ENCODE measurements at places on chromosomes 2 and 18.
A peak's percentile ranks its signal among the peaks of the same experiment; 100 is the strongest.

- DNase-seq: no peak
These were observed 90.2 kb downstream of the FAM161A start for GRCh38 chr2:61763605-61764034.

GRCh38 chr2:9135822-9136558, 70.6 kb upstream of the ASAP2 start:
- no peak for DNase-seq

- DNase-seq: no peak
These were observed 888.4 kb downstream of the TRIB2 start for GRCh38 chr2:13604951-13605661.

DNA sequence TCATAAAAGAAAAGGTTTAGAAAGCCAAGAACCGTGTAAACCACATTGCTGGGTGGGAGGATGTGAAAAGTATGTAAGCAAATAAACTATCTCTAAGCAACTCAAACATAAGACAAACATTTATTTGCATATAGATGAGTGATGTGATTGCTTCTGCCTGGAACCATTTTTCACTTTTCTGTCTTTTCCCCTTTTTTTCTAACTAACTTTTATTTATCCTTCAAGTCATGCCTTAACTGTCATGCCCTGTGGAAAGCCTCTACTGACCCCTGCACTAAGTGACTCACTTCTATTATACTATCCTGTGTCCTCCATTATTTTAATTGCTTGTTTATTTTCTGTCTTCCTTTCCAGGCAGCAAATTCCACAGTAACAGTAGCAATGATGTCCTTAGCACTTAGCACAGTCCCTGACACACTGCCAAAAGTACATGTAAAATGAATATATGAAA, 87.5 kb upstream of the CTAGE1 start:
- DNase-seq: no peak

DNA sequence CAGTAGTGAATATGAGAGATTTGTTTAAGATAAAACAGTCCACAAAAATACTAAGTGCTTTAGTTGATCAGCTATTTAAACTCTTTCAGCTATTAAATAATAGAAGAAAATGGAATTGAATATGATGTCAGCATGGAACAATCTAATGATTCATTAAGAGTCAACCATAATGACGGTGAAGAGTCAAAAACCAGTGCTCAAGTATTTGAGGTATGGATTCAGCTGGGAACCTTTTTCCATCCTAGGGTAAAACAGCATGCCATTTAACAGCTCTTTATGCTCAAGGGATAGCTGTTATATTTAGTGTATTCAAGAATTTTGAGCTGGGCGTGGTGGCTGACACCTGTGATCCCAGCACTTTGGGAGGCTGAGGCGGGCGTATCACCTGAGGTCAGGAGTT, 29.7 kb downstream of the CARF start:
- no peak for DNase-seq

DNA sequence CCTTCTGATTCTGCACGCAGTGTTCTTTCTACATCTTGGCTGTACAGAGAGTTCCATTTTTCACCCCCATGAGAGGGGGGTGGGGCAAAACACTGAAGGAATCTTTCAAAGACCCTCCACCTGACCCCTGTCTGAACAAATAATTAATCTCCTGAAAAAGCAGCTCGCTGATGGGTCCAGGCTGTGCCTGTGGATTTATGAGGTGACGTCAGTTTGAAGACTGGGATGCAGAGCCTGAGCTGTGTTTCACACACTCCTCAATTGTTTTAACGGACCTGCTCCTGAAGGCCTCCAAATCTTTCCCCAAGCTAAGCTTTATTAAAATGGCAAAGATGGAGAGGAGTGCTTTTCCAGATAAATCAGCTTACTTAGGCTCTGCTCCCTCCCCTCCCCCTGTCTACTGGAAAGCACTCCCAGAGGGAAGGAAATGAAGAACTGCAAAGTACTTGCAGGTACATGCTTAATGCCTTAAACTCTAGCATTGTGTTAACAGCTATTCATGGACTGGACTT, 390.2 kb upstream of the TNP1 start:
- DNase-seq: no peak

GRCh38 chr2:237227592-237228280, 142.0 kb downstream of the COPS8 start:
- DNase-seq: peak; percentile 21

DNA sequence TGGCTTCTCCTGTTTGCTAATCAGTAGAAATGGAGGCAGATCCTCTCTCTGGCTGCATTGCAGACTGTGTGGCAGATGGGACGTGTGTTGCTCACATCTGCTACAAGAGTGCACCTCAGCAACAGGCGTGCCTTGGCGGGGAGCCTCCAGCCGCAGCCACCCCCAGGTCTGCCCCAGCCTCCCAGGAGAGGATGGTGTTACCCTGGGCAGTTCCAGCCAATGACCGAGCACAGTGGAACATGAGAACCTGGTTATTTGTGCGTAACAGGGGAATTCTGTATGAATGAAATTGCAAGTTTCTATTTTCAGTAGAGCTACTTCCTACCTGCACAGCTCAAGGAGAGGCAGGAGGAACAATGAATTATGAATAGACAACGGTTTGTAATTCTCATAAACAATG, 130.6 kb upstream of the CBLN2 start:
- no peak for DNase-seq

- no peak for DNase-seq
These were observed 30.2 kb downstream of the KYNU start for GRCh38 chr2:142907653-142908052.

- no peak for DNase-seq
These were observed 27.2 kb downstream of the SLC39A6 start for GRCh38 chr18:36101943-36102342.

GRCh38 chr2:153971250-153971649, 99.5 kb downstream of the GALNT13 start:
- no peak for DNase-seq

GRCh38 chr2:37890893-37891495, 34.1 kb upstream of the RMDN2 start:
- peak; percentile 62 for DNase-seq

DNA sequence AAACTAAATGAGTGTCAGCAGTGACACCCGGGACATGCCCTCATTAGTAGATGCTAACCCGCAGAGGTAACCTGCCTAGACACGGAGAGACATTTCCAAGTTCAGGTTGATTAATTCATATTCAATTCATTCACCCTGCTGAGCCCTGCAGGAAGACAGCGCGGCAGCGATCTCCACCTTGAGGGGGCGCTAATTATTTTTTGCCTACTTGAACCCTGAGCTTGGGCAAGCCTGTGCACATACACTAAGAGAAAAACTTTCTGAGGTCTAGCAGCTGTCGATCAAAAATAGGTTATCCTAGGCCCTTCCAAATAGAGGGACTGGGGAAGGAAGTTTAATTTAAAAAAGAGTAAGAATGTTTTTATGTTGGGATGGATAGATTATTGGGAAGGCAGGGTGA, 1.3 kb upstream of the LYPD6 start:
- no peak for DNase-seq

DNA sequence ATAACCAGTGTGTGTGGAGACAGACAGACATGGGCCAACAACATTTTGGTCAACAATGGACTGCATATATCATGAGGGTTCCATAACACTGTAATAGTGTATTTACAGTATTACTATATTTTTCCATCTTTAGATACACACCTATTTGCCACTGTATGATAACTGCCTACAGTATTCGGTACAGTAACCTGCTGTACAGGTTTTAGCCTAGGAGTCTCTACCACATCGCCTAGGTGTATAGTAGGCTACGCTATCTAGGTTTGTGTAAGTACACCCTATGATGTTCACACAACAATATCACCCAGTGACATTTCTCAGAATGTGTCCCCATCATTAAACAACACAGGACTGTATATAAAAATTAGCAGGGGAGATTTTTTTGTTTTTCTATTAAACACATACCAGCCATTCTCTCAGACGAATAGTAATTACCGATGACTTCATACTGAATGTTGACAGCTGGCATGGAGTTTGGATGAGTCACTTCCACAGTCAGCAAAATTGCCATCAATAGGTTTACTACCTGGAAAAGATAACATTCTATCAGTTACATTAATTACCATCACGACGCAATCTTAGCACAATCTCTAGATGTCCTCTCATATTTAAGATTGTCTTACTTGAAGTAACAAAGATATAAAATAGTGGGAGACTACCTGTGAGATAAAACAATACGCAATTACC, 10.8 kb downstream of the LAPTM4A start:
- DNase-seq: no peak

DNA sequence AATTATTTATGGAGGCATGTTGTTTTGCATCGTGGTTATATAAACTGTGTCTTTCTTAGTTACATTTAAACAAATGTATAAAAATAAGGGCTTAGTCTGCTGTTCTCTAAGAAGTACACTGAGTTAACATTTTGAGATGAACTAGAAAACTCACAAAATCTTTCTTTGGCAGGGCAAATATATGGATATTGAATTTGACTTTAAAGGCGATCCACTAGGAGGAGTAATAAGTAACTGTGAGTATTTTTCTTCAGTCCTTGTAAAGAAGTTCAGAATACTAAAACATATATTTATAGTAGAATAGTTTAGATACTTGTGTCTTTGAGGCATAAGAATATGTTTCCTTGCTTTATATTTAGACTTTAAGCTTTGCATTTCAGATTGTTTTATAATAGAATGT, 104.8 kb downstream of the MYO1B start:
- DNase-seq: no peak

DNA sequence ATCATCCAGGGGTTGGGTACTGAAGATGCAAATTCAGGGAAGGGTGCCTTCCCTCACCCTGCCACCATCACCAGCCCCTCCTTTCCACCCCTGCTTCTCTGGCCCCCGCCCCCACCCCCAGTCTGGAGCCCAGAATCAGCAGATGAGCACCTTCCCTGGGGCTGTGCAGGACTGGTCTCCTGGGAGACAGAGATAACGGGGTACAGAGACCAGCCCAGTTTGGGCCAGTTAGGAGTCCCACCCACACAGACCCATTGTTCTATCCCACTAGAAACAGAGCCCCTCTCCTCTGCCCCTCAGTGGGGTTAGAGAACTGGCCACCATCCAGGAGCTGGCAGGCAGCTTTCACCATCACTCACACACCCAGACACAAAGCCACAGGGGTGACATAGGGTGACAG, 4.5 kb upstream of the CRYBA2 start:
- no peak for DNase-seq

GRCh38 chr18:48079885-48080284, 149.4 kb upstream of the SMAD2 start:
- no peak for DNase-seq

- no peak for DNase-seq
These were observed 447.0 kb upstream of the SMIM21 start for GRCh38 chr18:75874401-75875089.

GRCh38 chr2:15369129-15369528, 192.0 kb downstream of the NBAS start:
- DNase-seq: no peak

DNA sequence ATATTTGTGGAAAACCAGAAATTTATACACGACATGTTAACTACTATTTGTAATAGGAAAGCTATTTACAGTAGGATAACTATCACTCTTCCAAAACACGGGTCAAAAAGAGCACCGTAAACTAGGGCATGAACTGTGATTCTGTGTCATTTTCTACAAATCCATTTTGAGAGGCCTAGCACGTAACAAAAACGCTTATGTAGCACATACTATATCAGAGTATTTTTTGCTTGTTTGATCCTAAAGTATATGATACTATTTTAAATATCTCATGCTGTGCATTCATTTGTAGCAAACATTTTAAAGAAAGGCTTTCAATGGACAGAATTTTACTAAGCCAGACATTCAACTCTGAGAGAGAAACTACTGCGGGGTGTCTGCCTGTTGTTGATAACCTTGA, 45.1 kb downstream of the WDFY1 start:
- DNase-seq: no peak

DNA sequence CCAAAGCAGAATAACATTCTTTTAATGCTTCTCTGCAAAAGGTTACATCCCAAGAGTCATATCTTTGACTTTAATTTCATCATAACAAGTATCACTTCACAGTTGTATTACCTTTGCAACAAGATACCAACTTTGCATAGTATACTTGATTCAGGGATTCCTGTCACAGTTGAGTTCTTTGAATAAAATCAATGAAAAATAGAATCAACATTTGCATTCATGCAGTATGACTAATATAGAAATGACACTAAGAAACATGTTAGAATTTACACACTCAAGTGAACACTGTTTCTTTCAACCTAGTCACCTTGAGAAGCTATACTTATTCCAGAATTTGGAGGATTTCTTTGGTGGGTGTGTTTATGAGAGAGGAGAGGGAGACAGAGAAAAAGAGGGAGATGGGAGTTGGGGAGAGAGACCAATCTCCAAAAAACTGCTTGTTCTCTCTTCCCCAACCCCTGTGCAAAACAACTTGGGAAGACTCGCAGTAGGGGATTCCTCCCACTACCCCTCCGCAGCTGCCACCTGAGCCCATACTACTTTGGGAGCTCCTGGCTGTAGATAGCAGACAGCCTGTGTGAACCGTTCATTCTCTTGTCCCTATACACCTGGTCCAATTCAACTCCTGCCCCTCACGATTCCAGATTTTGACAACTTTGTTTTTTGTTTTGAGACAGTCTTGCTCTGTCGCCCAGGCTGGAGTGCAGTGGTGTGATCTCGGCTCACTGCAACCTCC, 57.7 kb downstream of the PELI1 start:
- DNase-seq: no peak

GRCh38 chr2:25265802-25266201, 75.9 kb downstream of the DNMT3A start:
- no peak for DNase-seq

DNA sequence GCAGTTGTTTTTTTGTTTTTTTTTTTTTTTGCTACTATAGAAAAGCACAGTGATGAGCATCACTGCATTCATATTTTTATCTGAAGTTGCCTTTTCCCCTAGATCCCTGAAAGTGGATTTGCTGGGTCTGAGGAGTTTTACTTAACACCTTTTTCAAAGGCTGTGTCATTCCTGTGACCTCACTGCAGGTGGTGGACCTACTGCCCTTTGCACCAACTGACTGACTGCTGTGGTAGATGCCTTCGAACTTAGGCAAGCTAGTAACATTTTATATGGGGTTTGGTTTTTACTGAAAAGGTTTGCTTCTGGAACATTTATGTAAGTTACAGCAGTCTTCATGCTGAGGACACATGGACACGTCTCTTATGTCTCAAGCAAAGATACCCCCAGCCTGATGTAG, 36.2 kb downstream of the SPTBN1 start:
- no peak for DNase-seq

- peak; percentile 59 for DNase-seq
These were observed 80.2 kb downstream of the SMAD4 start for GRCh38 chr18:51110073-51110797.

DNA sequence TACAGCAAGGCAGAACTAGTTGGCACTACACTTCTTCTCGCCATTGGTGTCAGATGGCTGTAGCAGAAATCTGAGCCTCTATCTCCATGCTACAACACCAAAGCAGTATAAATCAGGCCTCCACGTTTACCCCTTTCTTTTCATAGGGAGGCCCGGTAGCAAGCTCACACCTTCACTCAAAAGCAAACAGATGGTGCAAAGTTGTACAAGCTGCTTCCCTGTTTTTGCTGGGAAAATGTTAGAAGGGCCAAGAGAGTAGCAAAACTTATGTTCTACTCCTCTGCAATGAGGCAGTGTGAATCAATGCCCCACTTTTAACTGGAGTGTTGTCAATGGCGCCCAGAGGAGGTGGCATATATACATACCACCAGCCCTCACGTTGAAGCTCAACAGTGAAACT, 369.6 kb upstream of the NRXN1 start:
- DNase-seq: no peak

GRCh38 chr2:130352237-130352636, 3.6 kb upstream of the PTPN18 start:
- no peak for DNase-seq
